Retina (tissue), 1 donor: ENCODE measurements at places on chromosomes 16 and 17.

DNA sequence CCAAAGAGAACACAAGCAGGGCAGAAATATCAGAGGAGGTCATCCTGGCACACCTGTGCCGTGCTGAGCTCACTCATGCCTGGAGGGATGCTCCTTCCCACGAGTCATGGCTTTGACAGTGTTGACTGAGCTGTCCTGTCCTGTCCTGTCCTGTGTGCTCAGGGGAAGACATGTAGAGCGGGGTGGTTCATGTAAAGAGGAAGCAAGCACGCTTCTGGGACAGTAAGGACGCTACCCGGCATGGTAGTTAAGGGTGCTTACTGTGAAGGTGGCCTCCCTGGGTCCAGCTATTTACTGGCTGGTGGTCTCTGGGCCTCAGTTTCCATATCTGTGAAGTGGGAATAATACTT lies 398 bp downstream of the LGALS9 start:
- no peak for DNase-seq

DNA sequence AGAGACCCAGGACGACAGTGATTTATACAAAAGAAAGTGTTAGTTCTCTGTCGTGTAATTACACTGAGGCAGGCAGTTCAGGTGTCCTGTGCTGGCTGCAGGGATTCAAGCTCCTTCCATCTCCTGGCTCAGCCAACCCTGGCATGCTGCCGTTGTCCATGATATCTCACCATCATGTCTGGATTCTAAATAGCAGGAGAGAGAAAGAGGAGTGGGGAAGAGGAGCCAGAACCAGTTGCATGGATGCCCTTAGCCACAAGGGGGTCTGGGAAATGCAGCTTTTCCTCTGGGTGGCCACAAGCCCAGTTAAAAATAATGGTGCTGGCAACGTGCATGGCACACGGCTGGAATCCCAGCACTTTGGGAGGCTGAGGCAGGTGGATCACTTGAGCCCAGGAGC lies 9.7 kb downstream of the C16orf54 start:
- no peak for DNase-seq

DNA sequence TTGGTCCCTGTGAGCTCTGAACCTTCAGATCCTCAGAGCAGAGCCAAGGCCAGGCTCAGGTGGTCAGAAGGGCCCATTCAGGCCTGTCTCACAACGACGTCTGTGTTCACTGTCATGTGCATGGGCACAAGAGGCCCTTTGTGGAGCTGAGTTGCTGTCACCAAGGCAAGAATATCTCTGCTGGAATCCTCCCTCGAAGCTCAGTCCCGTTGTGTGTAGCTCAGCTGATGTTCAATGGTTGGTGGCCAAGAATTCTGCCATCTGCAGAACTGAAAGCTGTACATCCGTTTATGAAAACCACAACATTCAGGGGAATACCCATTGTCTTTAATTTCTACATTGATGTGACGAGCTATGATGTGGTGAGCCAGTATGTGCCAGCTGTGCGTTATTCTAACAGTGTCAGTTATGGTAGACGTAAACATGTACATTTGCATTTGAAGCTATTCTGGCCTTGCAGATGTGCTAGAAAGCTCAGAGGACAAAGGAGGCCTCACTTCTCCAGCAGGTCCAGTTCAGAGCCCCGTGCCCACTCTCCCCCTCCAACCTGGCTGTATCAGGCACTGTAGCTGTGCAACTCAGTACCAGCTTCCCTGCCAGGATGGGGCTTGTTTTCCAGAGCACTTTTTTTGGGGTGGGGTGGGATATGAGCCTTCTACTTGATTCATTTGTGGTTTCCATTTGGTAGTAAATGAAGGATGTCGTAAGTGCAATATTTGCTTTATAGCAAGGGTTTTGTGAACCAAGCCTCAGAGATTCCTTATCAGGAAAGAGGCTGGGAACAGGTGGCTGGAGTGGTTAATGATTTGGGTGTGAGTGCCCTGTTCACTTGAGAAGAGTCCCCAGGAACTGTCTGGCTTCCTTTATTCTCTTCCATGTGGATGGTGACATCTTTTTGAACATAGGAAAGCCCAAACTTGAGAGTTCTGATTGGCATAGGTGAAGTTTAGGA lies 56.1 kb downstream of the B9D1 start:
- no peak for DNase-seq

DNA sequence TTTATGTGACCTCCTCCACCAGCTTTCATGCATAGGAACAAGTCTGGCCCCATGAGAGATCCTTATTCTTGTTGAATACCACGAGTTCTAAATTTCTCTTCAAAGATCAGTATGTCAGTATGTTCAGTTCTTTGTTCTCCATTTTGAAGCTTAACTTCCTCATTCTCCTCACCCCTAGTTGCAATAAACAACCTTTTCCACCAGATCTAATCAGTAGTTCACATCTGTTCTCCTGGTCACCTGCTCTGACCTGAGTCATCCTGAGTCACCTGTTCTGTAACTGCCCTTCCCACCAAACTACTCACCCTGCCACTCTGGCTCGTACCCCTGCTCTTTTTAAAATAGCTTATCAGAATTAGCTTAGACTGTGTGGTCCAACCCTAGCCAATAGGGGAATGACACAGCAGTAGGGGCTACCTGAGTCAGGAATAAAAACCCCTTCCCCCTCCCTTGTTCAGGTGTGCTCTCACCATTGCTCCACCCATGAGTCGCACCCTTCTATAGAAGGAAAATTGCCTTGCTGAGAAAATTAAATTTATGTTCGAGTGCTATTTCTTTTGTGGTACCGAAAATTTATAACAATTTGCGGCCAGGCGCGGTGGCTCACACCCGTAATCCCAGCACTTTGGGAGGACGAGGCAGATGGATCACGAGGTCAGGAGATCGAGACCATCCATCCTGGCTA lies 94.6 kb downstream of the EMP2 start:
- no peak for DNase-seq

- DNase-seq, result no peak
These were observed 78.8 kb upstream of the FOXF1 start for GRCh38 chr16:86431540-86431939.

- no peak for DNase-seq
These were observed 159.4 kb upstream of the HSBP1 start for GRCh38 chr16:83648347-83648746.

GRCh38 chr16:88499836-88500251 lies 46.8 kb downstream of the ZFPM1 start:
- DNase-seq, result no peak

DNA sequence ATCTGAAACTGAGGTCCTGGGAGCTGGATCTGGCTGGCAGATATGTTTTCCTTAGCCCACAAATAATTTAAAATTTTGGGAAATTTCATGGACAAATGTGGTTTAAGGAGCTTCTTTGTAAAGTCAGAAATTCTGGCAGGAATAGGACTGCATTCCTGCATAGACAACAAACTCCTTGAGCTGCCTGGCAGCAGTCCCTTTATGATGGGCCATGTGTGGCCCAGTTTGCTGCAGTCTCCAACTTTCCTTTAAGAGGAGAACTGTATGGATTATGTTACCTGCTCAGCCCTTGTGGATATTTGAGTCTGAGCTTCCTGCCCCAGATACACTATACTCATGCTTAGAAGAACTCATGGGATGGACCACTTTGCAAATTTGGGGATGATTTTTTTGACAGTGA lies 48.5 kb upstream of the HS3ST2 start:
- DNase-seq, result no peak

- DNase-seq, result peak; percentile 79
These were observed 5.6 kb upstream of the NOTUM start for GRCh38 chr17:81966343-81967243.

DNA sequence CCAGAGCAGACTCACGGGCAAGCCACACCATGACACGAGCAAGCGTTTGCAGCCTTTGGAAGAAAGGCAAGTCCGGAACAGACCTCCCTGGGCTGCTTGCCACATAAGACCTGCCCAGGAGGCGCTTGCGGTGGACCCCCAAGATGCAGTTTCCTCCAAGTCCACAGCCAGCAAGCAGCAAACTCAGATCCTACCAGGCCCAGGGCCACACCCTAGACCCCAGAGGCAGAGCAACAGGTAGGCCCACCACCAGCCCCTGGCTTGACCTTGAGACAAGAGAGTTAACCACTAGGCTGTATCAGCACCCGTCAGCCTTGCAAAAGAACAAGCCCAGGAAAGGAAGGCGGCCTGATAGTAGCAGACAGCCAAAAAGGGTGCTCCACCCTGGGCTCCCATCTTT lies 2.3 kb downstream of the FAAP100 start:
- no peak for DNase-seq

DNA sequence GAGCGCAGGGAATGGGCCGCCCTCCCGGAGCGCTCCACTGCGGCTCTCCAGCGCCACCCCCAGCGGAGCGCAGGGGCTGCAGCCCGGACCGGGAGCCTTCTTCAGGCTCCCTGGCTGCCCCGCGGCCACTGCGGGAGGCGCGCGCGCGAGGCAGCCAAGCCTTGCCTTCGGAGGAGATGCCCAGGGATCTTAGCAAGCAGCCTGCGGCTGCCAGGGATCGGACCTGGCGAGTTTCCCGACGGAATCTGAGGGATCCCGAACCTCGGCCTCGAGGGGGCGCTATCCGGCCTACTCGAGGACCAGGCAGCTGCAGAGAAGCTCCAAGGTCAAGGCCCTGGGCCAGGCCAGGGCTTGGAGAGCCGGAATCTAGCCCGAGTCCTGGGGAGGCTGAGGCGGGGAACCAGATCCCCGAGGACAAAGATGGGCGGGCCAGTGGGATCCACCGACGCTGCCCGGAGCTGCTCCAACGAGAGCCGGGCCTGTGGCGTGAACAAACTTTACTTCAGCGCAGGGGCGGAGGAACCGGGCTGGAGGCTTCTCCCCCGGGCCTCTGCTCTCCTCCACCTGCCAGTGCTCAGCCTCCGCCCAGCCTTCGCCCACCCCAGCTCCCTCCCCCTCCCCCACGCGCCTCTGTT lies at the start of gene IRX6:
IRX6 (plus strand) TSS at position 567 of the 635 bp plus-strand sequence. CDS start 889 bp downstream, outside the sequence.
- DNase-seq, result peak; percentile 90

DNA sequence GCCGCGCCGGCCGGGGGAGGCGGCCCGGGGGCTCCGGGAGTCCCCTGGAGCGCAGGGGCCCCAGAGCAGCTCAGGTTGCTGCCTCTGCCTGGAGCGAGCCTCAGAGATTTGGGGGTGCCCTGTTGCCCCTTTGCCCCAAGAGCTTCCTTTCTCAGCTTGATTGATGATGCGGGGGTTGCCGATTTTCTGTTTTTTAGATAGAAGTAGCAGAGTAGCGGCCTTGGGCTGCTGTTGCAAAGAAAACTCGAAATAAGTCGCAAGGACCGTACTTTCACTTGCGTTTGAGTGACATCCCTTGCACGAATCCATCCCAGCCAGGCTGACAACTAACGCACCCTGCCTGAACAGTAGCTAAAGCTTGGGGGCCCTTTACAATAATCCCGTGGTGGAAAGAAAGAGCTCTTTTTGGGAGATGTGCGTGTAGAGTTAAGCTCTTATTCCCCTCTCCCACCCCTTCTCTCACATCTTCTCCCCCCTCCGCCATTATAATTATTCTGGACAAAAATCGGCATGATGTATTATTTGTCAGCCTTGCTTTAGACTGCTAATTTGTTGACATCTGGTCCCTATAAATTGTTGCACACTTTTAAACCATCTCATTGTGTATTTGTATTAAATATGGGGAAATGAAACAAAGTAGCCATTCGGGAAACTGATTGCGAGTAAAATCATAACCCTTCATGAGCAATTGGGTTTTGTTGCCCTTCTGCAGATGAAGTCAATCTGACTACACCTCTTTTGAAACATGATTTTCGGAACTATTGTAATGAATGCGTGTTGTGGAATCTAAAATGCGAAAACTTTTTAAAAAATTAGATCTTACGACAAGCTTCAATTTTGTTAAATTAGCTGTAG lies 873 bp downstream of the USP10 start:
- DNase-seq, result peak; percentile 58

DNA sequence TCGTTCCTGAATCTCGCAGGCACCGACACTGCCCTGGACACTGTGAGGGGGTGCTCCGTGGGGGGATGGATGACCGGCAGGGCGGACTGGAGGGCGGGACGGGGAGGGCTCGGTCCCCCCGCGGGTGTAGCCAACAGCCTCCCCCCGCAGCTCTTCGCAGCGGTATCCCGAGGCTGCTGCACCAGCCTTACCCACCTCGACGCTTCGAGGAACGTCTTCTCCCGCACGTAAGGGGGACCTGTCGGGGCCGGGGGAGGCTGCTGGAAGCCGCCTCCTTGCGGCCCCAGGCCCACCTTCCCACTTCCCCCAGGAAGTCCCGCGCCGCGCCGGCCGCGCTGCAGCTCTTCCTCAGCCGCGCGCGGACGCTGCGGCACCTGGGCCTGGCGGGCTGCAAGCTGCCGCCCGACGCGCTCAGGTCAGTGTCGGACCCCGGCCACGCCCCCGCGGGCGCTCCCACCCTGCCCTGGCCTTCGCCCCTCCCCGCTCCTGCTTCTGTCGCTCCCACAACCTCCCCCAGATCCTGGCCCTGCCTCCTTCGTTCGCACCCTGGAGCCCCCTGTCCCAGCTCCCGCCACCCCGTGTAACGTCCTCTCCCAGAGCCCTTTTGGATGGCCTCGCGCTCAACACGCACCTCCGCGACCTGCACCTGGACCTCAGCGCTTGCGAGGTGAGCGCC lies 3.3 kb downstream of the CARMIL2 start:
- DNase-seq, result no peak

DNA sequence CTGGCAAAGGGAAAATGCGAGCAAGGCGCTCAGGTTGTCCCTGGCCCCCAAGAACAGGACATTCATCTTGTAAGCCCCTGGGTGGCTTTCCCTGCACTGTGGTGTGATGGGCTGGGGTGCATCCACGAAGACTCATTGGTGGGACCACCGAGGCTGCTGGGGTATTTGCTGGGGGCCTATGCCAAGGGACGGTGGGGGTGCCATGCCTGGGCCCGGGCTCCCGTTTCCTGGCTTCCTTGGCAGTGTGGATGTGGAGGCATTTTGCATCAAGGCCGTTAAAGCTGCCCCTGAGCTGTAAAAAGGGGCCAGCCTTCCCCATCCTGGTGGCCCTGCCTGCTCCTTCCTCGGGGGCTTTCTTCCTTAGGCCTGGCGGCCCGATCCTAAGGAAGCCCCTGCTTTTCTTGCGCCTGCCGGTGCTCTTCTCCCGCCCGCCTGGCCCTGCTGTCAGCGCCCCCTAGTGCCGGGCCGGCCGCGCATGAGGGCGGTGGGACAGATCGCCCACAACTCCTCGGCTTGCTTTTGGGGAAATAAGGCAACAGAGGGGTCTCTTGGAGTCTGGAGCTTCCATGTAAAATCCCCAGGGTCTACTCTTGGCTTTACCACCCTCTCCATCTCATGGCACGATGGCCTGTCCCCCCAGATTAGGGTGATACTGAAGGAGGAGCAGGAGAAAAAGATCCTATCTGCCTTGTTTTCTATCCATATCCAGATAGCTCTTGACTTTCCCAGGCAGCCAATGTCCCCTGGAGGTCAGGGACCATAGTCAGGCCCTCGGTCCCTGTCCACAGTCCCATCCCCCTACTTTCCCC lies 9.8 kb upstream of the TBX2 start:
- DNase-seq, result peak; percentile 87

- DNase-seq, result no peak
These were observed 40.9 kb downstream of the USP10 start for GRCh38 chr16:84740596-84741116.
